ENCODE measurements at places on chromosomes 5 and 9.

DNA sequence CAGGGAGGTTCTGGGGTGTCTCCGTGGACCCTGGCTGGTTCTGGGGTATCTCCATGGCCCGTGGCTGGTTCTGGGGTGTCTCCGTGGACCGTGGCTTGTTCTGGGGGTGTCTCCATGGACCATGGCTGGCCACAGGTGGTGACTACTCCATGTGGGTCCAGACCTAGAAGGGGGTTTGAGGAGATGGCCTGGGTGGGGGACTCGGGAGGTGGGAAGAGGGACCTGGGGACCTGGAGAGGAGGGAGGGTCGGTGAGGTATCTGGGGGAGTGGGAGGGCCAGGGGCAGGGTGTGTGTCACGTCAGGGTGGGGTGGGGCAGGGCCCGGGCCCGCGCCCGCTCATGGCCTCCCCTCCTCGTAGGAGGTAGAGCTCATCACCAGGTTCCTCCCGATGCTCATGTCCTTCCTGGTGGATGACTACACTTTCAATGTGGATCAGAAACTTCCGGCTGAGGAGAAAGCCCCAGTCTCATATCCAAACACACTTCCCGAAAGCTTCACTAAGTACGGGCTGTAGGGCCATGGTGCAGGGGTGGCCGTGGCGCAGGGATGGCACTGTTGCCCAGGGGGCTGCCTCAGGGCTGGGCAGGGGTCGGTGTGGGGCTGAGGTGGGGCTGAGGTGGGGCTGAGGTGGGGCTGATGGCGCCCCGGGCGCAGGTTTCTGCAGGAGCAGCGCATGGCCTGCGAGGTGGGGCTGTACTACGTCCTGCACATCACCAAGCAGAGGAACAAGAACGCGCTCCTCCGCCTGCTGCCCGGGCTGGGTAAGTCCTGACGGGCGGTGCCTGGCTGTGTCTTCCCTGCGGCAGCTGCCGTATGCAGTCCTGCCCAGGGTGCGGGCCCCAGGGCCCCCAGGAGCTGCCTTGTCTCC lies 10.7 kb upstream of the TOR4A start:
- DNase-seq, result no peak

DNA sequence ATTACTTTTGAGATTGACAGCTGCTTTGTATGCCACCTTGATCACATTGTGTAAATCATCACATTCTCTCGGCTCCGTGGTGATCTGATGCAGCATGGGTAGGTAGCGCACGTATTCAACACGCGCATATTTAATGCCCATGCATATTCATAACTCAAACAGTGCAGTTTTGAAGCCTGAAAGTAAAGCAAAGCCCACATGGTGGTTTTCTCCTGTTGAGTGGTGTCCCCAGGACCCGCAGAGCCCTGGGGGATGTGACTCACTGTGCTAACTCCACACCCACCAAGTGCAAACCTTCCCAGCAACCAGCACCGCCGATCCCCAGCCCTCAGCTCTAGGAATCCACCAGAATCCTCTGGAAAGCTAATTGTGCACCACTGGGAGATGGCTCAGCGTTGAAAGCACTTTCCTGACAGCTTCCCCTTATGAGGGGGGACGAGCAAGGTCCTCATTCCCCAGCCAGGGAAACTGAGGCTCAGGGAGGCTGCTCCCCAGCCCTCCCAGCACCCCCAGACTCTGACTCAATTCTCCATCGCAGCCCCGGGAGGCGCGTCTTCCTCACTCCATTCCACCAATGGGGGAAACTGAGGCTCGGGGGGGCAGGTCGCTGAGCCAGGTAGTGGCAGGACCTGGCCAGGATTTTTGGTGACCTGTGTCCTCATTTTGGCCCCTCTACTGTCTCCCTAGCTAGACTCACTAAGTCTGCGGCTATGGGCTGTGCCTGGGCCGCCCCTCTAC lies 46.4 kb downstream of the SARDH start:
- no peak for DNase-seq

- no peak for DNase-seq
These were observed 26.0 kb downstream of the GPBP1 start for GRCh38 chr5:57199866-57200265.

DNA sequence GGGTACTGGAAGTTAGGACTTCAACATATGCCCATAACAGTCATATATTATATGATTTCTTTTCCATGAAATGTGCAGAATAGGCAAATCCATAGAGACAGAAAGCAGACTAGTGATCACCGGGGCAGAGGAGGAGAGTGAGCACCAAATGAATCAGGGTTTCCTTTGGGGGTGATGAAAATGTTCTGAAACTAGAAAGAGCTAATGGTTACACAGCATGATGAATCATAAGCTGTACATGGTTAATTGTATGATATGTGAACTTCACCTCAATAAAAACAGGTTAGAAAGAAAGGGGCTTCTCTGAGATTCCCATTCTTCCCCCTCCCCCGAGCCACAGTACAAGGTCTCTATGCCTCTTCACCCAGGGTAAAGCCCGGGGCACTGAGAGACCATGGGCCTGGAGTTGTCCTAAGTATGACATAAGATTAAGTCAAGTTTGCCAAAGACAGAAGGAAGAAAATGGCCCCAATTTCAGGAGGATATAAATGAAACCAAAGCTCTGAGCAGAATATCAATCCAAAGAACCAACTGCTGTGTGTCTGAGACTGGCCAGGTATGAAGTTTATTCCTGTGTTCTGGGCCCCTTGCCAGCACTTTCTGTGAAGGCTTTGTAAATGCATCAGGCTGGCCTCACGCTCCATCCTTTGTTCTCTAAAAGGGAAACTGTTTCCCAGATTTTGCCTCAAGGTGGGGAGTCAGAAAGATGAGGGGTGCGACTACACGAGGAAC lies 243.8 kb downstream of the CDK5RAP2 start:
- DNase-seq, result no peak

GRCh38 chr5:105953616-105954015 lies 1717.1 kb downstream of the EFNA5 start:
- no peak for DNase-seq
